ENCODE measurements at places on chromosomes 7 and 10.

GRCh38 chr10:22620140-22620857, 94.1 kb downstream of the PIP4K2A start:
- DNase-seq: peak; percentile 90

DNA sequence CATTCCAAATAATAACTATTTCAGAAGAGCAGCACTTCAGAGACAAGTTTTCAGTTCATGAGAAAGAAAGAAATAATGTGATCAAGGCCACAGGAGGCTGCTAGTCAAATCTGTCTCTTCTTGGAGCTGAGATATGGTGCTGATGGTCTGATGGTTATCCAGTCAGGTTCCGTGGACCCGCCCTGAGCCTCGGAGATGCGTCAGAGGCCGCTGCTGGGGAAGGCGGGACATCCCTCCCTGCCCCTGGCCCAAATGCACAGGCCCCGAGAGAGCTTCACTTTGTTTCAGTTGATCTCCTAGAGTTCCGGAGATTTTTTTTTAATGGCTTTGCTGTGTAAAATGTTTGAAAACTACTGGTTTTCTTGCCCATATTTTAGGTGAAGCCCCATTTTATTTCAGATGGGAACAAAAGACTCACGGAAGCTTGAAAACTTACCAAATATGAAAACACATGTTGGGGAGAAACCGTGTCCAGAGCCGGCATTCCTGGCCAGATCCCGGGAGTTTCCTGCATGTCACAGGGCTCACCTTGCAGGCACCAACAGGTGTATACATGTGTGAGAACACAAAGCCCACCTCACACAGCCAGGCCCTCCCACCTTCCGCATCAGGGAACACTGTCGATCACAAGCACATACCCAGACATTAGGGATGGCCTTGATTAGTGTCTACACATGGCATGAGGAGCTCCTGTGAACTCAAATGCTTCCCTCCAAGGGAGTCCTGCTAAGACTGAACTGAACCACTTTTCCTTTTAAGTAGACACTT, 499.0 kb downstream of the TCERG1L start:
- DNase-seq: no peak

GRCh38 chr10:100342627-100342972, 4.4 kb upstream of the SCD start:
- no peak for DNase-seq

- peak; percentile 46 for DNase-seq
Measured at GRCh38 chr10:77643795-77644468, 6.3 kb upstream of the KCNMA1 start.

DNA sequence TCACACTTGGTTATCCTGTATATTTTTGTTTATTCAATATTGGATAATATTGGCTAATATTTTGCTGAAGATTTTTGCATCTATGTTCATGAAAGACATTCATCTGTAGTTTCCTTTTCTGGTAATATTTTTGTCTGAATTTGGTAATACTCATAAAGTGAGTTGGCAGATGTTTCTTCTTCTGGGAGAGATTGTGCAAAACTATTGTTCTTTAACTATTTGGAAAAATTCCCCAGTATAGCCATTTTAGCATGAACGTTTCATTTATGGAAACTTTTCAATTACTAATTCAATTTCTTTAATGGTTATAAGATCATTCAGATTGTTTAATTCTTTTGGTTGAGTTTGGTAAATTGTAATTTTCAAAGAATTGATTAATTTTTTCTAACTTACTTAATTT, 560.8 kb upstream of the FZD8 start:
- no peak for DNase-seq

DNA sequence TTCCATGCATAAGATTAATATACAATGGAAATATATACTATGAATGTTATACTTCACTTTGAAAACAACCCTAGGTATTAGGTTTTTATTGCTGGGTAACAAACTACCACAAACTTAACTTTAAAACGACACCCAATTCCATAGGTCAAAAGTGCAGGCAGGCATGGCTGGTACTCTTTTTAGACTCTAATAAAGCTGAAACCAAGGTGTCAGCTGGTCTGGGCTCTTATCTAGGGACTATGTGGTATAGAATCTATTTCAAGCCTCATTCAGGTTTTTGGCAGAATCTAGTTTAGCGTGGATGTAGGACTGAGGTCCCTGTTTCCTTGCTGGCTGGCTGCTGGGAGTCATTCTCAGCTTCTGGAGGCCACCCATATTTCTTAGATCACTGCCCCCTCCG, 65.0 kb upstream of the TMEM168 start:
- no peak for DNase-seq

DNA sequence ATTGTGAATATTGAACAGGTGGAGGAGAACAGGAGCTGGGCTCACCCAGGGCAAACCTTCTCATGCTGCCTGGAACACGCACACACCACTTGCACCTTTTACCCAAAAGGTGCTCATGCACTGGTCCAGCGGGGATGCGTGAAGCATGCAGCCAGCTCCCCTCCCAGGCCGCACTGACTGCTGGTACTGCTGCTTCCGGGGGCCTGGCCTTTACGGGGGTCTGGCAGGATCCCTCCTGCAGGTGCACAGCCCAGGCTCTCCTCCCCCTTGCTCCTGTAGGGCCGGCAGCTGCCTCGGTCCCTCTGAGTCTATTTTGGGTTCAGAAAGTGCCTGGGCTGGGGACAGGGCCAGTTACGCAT, 221.7 kb downstream of the DNAJB6 start:
- no peak for DNase-seq

DNA sequence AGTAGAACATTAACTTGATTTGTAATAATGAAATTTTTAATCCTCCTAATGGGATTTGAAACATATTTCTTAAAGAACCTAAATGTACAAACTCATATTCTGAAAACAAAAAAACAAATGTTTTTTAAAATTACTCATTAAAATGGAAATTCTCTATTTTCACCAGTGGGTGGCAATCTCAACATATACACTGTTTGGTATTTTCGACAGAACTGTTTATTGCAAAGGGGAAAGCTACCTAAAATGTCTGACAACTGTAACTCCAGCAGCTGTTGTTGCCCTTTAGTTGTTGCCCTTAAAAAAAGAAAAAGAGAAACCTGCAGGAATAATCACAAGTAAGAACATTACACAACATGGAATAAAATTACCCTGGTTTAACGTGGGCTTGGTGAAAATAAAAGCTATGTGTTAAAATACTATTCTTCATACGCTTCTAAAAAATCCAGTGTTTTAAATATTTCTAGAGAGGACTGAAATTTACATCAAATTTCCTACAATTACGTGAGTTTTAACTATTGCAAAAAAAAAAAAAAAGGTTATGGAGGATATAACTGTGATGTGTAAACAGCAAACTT, 54.5 kb downstream of the COL1A2 start:
- DNase-seq: peak; percentile 48

GRCh38 chr10:98608411-98608810, 161.7 kb upstream of the HPS1 start:
- no peak for DNase-seq

GRCh38 chr7:139673230-139673629, 104.6 kb downstream of the HIPK2 start:
- DNase-seq: no peak

DNA sequence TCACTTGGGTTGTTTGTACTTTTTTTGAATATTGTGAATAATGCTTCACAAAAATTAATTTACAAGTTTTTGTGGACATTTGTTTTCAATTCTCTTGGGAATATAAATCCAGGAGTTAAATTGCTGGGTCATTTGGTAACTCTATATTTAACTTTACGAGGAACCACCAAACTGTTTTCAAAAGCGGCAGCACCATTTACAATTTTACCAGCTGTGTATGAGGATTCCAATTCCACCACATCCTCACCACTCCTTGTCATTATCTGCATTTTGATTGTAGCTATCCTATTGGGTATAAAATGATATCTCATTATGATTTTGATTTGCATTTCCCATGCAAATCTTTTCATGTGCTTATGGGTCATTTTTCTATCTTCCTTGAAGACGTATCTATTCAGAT, 4.0 kb upstream of the NUDT13 start:
- DNase-seq: no peak

DNA sequence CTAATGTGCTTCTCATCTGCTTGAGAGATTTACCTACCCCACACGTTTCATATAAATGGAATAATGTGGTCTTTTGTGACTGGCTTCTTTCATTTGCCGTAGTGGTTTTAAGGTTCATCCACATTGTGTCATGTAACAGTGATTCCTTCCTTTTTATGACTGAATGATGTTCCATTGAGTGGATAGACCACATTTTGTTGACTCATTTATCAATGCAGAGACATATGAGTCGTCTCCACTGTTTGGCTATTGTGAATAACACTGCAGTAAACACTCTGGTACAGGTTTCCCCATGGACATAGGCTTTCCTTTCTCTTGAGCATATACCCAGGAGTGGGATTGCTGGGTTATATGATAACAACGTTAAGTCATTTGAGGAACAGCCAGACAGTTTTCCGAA, 2.0 kb upstream of the AOC1 start:
- DNase-seq: no peak

DNA sequence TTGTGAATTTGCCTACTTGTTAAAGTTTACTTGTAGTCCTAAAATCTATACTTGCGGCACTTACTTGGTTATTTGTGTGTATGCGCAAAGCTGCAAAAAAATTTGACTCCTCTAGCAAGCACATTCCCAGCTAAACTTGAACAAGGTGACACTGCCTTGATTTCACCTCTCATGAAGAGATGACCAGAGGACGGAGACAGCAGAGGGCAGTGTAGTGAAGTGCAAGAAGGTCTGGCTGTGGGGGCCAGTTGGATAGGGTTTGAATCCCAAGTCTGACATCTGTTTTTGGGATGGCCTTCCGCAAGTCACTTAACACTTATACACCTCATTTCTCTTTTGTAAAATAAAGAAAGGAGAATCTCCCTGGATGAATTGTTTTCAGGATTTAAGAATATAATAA, 15.7 kb downstream of the SLK start:
- no peak for DNase-seq

- peak; percentile 93 for DNase-seq
Measured at GRCh38 chr7:3955751-3956696, 655.0 kb downstream of the SDK1 start.

DNA sequence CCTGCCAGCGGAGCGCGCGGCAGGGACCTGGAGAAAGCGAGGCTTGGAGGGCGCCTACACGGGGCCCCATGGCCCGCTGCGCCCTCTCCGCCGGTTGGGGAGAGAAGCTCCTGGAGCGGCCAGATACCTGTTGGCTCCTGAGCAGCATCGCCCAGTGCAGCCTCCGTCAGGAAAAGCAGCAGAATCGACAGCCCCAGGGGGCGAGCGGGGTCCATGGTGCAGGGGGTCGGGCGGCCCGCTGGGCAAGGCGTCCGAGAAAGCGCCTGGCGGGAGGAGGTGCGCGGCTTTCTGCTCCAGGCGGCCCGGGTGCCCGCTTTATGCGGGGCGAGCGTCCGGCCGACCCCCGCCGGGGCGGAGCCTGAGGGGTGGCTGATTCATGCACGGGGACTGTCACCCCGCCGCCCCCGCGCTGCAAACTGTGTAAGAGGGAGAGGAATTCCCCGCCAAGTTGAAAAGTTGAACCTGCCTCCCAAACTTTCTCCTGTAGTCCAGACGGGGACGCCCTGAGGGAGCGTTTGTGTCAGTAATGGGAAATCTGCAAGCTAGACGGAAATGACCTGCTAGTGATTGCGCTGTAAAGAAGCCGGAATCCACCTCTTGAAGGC, at the start of gene TFPI2:
TFPI2 (minus strand) TSS at position 290 of the 605 bp plus-strand sequence; CDS start at position 215, 75 bp downstream.
- DNase-seq: peak; percentile 66

DNA sequence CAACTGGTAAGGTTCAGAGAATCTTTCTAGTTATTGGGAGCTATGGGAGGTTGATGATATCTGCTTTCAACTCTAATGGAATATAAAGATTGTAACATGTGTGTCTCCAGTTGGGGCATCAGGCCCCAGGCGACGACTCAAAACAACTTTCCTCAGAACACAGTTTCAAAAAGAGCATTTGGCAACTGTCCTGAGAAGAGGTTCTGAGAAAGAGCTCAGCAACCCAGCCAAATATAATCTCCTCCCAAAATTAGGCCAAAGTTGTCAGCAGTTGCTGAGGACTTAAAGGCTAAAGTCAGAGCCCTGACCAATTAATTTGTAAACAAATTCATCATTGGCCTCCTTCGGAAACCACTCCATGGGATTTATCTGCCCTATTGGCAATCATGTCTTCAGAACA, 251.1 kb upstream of the NFE2L3 start:
- no peak for DNase-seq
